ENCODE measurements at places on chromosomes 16 and 17. TPM values are rescaled to one million over a fixed set of nuclear protein-coding genes. Genes with fewer than 3 reads are reported as not detected.

Gene TCAP
- 2.2 TPM for polyA plus RNA-seq

Gene FUS
- polyA plus RNA-seq: 808 TPM

Gene FOXC2
- 46.3 TPM for polyA plus RNA-seq

Gene UMOD
- polyA plus RNA-seq: 133 TPM

Gene PRSS53
- 1.2 TPM for polyA plus RNA-seq
